Suppressor macrophage (primary cell): ENCODE measurements at places on chromosomes 4 and X.

GRCh38 chrX:7025471-7025870 lies 122.0 kb upstream of the STS start:
- DNase-seq = no peak

GRCh38 chrX:44401151-44401550 lies 57.7 kb upstream of the EFHC2 start:
- peak; percentile 29 for DNase-seq

- no peak for DNase-seq
Measured at GRCh38 chr4:87908336-87908735, 67.2 kb upstream of the SPP1 start.

- DNase-seq = no peak
Measured at GRCh38 chr4:94365304-94365703, 22.7 kb upstream of the HPGDS start.

- peak; percentile 48 for DNase-seq
Measured at GRCh38 chr4:70778888-70779422, 57.2 kb downstream of the RUFY3 start.

GRCh38 chr4:136985683-136986082 lies 546.6 kb downstream of the PCDH18 start:
- DNase-seq = no peak

DNA sequence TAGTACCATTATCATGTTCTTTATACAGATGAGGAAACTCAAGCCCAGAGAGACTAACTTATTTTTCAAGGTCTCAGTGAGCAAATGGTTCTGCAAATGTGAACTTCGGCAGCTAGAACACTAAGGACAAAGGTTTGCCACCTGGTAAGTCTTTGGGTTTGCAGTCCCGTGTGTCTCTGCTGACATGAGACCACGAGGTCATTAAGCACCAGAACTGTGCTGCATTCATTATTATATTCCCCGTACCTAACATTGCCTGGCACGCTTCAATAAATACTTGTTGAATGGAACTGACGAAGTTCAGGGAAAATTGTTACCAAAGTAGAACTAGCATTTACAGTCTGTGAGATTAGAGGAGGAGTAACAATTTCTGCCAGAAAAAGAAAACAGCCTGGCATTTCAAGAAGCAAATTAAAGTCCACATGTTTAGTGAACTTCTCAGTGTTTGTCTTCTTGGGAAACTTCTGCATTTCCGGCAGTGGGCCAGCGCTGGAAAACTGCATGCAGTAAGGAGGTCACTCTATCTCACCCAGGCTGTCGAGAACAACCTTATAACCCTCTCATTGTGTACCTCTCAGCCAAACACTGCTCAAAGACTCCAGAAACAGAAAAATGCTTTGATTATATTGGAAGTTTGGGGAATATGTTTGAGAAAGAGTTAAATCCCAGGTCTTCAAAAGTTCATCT lies 67.4 kb upstream of the CPEB2 start:
- DNase-seq = no peak

GRCh38 chr4:121191361-121191760 lies 27.2 kb upstream of the TNIP3 start:
- no peak for DNase-seq

DNA sequence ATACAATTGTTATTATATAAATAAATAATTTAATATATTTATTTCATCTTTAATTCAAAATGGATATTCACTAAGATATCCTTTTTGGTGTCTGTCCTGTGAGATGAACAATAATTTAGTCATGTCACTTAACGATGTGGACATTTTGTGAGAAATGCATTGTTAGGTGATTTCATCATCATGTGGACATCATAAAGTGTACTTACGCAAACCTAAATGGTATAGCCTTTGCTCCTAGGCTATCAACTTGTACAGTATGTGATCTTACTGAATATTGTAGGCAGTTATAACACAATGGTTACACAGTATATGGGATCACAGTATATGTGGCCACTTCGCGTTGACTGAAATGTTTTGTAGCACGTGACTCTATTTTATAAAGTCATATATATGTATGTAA lies 20.2 kb upstream of the CHRNA9 start:
- DNase-seq = no peak

DNA sequence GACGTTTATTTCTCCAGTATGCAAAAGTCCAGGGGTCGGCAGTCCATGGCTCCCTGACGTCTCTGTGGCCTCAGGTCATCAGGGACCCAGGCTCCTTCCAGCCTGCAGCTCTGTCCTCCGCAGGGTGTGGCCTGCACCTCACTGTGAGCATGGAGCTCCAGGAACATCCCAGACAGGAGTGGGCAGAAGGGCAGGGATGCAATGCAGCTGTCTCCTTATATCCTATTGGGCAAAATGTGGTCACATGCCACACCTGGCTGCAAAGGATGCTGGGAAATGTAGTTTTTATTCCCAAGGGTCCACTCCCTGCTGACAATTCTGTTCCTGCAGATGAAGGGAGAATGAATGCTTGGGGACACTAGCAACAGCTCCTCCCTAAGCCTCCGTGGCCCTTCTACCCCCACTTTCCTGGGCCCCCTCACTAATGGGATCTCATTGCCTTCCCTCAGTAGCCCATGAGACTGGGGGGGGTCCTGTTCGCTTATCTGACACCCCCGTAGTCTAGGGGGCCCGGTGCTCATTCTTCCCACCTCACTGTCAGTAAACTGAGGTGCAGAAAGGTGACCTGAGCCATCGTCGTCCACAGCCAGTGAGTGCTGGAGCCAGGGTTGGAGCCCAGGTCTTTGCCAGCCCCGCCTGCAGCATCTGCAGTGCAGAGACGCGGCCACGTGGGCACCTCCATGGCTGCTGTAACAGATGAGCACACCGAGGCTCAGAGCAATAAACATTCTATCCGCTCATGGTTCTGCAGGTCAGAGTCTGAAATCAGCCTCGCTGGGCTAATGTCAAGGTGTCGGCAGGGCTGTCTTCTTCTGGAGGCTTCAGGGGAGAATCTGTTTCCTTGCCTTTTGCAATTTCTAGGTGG lies 5.9 kb upstream of the GRPEL1 start:
- no peak for DNase-seq

DNA sequence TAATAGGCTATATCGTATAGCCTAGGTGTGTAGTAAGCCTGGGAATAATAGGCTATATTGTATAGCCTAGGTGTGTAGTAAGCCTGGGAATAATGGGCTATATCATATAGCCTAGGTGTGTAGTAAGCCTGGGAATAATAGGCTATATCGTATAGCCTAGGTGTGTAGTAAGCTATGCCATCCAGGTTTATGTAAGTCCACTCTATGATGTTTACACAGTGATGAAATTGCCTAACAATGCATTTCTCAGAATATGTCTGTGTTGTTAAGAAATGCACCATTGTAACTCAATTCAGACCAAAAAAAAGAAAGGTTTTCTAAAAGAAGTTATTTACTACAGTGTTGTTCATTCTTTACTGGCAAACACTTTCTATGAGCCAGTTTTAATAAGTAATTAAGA lies 1387.2 kb downstream of the STIM2 start:
- no peak for DNase-seq

DNA sequence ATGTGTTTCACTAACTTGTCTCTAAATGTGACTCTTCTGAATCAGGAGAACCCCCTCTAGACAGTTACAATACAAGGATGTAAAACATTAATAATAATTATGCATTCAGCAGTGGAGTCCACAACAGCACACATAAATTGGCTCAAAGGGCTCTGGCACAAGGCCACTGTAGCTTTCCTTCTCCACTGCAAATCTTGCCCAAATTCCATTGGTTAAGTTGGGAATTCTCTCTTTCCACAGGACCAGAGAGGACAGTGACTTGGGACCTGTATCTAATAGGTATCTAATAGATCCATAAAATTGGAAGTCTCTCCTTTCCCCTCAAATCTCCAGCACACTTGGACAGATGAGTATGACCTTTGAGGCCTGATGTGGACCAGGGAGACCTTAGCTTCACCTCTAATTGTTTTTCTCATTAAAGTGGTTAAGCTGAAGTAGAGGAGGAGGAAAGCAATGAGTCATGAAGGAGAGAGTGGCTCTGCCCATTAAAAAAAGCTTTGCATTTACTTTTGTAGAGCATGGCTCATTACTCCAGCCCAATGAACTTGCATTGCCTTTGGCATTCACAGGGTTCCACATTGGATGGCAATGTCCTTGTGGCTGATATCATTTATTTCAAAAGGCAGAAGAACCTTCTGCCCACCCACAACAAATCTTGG lies 72.3 kb upstream of the SH3RF1 start:
- no peak for DNase-seq

- no peak for DNase-seq
Measured at GRCh38 chr4:183554878-183555585, 50.2 kb downstream of the ING2 start.

GRCh38 chr4:187286525-187286924 lies 562.9 kb upstream of the FAT1 start:
- DNase-seq = no peak

DNA sequence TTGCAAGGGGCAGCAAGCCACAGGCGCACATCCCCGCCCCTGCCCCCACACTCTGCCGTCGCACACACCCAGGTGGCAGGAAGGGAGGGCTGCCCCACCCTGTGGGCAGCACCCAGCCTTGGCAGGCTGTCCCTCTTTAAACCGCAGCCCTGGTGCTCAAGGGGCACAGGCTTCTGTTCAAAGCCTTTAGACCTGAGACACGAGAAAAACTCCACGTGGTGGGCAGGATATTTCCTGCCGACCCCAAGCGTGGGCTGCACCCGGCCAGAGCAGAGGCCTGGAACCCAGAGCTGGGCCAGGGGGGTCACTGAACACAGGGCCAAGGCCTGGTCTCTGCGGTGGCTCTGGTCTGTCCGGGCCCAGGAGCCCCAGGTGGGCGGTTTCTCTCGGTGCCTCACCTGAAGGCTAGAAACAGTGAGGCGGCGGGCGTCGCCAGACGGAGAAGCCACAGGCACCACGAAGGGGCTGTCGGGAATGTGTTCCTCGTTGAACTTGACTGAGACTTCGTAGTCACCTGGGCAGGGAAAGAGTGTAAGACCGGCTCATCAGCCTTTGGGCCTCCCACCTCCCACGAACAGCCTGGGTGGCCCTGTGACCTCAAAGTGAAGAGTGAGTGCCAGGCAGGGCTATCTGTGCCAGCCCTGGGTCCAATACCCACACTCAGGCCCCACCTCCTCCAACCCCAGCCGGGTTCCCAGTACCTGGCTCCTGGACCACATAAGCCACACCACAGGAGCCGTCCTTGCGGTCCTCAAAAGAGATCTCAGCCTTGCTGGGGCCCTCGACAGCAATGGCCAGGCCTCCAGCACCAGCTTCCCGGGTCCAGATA lies 23.0 kb downstream of the FLNA start:
- DNase-seq = no peak
